ENCODE measurements at places on chromosomes 4 and X.

DNA sequence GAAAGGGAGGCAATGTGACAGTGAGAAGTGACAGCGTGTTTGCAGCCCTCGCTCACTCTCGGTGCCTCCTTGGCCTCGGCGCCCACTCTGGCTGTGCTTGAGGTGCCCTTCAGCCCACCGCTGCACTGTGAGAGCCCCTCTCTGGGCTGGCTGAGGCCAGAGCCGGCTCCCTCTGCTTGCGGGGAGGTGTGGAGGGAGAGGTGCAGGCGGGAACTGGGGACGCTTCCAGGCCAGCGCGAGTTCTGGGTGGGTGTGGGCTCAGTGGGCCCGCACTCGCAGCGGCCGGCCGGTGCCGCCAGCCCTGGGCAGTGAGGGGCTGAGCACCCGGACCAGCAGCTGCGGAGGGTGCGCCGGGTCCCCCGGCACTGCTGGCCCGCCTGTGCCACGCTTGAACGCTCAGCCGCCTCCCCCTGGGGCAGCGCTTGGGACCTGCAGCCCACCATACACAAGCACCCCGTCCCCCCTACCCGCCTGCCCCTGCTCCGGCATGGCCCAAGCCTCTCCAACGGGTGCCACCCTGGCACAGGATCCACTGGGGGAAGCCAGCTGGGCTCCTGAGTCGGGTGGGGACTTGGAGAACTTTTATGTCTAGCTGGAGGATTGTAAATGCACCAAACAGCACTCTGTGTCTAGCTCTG, 1142.8 kb upstream of the INTU start:
- no peak for DNase-seq

DNA sequence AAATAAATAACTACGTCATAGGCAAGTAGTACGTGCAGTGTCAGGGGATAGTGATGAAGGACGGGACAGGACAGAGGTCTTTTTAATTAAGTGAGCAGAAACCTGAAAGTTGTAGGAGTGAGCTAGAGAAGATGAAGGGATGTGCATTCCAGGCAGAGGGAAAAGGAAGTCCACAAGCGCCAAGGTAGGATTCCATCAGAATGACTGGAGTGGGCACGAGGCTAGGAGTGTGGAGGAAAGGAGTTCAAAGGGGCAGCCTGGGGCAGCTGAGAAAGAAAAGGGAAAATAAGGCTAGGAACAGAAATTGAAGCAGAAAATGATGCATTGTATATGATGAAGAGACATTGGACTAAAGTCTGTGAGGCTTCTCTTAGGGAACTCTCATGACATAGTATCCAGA, 192.2 kb upstream of the TLL1 start:
- DNase-seq, result no peak

DNA sequence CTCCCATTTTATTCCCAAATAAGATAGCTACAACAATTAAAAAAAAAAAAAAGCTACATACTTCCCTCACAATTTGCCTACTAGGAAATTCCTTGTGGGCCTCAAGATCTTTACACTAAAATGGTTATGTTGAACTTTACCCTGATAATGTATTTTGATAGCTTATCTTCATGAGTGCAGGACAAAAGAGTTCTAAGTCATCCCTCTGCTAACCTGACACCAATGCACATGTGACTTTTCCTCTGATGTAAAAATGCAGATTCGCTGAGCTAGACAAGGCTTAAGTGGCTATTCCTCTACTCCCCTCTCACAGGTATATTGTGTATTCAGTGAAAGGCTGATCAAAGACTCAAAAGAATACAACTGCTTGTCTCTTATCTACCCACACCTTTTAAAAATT, 22.5 kb downstream of the ELF2 start:
- no peak for DNase-seq

DNA sequence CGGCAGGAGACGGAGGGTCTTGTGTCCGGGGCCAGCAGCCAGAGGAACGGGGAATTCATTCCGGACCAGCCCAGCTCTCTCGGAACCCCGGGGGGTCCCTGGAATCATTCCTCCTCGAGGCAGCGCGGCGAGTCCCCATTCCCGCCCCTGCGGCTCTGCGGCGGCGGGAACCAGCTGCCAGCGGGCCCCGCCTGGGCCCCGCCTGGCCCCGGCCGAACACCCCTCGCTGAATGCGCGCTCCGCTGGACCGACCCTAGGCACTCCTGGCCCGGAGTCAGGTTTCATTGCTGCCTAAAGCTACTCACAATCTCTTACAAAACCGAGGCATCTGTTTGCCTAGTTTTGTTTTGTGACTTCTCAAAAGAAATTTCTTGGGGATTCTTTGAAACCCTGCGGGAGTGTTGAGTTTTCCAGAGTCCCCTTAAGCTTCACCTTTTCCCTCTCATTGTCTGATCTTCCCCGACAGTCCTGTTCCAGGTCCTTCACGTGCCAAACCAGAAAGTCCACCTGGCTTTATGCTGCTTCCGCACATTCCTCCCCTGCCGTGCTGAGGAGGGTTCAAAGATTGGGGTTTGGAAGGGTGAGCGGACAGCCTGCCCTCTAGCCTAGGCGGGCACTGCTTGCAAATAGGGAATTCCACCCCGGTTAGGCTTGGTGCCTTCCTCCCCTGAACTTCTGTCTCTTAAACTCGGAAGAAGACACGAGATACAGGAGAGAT, 789 bp downstream of the ARHGAP10 start:
- no peak for DNase-seq

- no peak for DNase-seq
Observed at GRCh38 chrX:42151808-42152207, 228.5 kb upstream of the CASK start.

DNA sequence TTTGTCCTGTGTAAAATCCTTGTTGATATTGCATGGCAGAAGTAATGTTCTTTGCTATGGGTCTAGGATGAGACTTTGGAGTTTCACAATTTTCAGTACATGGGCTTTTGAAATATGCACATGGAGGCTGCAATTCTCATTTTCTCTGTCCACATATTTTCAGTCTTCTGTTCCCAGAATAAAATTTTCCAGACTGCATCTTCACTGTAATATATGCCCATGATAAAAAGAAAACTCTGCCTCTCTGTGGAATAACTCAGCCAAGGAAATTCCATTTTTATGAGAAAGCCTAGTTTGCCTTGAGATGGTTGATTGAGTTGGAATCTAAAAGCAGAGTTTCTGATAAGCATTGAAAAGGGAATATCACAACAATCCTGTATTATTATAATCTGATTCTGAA, 601.4 kb upstream of the AADAT start:
- DNase-seq, result no peak

GRCh38 chr4:5982156-5982973, 35.9 kb downstream of the C4orf50 start:
- DNase-seq, result no peak

- no peak for DNase-seq
Observed at GRCh38 chrX:144275843-144276242, 392.0 kb downstream of the UBE2NL start.

- no peak for DNase-seq
Observed at GRCh38 chr4:101174679-101175345, 172.5 kb downstream of the PPP3CA start.

DNA sequence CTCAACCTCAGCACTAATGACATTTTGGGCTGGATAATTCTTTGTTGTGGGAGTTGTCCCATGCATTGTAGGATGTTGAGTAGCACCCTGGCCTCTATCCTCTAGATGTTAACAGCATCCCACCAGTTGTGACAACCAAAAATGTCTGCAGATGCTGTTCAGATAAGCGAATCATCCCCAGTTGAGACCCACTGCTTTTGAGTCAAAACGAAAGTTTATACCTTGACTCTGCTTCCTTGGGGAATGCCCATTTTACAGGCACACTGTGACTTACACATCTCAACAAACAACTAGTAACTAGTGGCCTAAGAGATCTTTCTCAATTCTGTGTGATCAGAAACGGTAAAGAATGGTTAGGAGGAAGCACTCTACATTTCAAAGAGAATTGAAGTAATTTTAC, 37.0 kb downstream of the SEPSECS start:
- DNase-seq, result no peak

DNA sequence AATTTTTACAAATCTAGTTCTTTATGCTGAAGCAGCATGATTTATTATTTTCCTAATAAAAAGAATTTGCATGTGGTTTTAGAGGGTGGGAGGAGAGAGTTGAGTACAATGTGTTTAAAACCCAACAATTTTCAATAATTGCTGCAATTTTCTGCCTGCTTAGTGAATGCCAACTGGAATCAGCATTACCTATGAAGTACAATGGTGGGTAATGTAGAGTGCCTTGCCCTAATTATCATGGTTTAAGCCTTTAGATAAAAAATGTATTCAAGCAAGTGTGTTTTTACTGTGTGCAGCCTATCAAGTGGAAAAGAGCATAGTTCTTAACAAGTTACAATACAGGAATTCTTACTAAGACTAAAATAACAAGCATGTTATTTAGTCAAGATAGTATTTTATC, 77.9 kb upstream of the ANKRD50 start:
- no peak for DNase-seq

GRCh38 chr4:140152751-140153418, 1.1 kb downstream of the MAML3 start:
- DNase-seq, result no peak

DNA sequence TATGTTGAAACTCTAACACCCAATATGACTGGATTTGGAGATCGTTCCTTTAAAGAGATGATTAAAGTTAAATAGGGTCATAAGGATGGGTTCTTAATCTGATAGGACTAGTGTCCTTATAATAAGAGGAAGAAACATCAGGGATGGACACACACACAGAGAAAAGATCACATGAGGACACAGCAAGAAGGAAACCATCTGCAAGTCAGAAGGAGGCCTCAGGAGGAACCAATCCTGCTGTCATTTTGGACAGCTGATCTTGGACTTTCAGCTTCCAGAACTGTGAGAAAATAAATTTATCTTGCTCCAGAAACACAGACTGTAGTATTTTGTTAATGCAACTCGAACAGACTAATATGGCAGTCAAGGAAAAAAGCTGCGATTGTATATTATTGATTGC, 631.5 kb downstream of the PCDH7 start:
- DNase-seq, result no peak

- no peak for DNase-seq
Observed at GRCh38 chr4:159593681-159594080, 490.8 kb downstream of the RAPGEF2 start.

- DNase-seq, result no peak
Observed at GRCh38 chrX:13697455-13697854, 8.5 kb downstream of the RAB9A start.

DNA sequence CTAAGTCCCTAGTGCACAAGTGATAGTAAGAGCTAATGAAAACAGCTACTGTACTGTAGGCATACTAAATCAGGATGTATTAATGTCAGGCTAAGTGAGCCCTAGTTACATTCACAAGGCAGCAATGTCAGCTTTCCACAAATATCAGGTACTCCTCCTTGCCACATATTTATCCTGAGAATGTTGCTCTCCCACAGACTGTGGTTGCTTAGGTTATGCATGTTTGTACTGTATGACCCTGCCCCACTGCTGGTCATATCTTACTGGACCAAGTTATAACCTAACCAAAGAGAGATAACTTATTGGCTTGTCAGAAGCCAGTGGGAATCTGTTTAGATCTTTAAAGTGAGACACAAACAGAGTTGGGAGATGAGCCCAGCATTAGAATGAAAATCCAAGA, 241.0 kb downstream of the SLC39A8 start:
- DNase-seq, result no peak

GRCh38 chr4:28792917-28793597, 1927.1 kb upstream of the PCDH7 start:
- DNase-seq, result no peak

GRCh38 chr4:54971474-54971950, 153.9 kb downstream of the KDR start:
- DNase-seq, result no peak

- DNase-seq, result no peak
Observed at GRCh38 chr4:89134775-89135319, 23.5 kb downstream of the TIGD2 start.

GRCh38 chrX:16250296-16250695, 83.0 kb downstream of the MAGEB17 start:
- DNase-seq, result no peak

- DNase-seq, result no peak
Observed at GRCh38 chrX:134548257-134549201, 88.6 kb downstream of the HPRT1 start.

GRCh38 chrX:310621-311155, 7.9 kb downstream of the GTPBP6 start:
- DNase-seq, result no peak

- DNase-seq, result no peak
Observed at GRCh38 chrX:99913611-99914010, 496.5 kb downstream of the PCDH19 start.

- DNase-seq, result no peak
Observed at GRCh38 chrX:119475389-119476101, 7.3 kb downstream of the SLC25A5 start.

DNA sequence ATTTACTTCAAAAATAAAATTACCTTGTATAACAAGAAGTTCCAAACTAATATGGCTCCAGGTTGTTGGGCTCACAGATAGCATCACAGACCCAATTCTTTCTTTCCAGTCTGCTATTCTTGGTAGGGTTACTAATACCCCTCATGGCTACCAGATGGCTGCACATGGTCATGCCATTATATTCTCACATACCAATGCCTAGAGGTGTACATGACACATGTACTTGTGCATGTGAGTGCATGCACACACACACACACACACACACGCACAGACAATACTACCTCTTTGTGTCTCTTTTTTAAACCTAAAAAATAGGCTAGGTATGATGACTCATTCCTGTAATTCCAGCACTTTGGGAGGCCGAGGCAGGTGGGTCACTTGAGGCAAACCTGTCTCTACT, 31.1 kb downstream of the FBXO8 start:
- no peak for DNase-seq

DNA sequence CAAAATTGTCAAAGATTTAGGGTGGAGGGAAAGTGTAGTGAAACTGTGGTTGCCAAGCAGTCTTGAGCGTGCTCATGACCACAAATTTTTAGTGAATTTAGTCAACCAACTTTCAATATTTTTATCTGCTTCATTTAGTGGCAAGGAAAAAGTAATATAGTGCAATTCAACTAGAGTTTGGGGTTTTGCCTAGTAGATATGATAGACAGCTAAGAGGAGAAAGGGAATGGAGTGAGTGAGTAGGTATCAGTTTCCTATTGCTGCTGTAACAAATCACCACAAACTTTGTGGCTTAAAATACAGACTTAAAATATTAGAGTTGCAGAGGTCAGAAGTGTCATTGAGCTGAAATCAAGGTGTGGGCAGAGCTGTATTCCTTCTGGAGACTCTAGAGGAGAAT, 3.7 kb upstream of the CT47C1 start:
- no peak for DNase-seq

GRCh38 chr4:105327222-105327621, 146.6 kb downstream of the PPA2 start:
- no peak for DNase-seq

GRCh38 chr4:1542516-1543320, 136.5 kb upstream of the NKX1-1 start:
- no peak for DNase-seq

DNA sequence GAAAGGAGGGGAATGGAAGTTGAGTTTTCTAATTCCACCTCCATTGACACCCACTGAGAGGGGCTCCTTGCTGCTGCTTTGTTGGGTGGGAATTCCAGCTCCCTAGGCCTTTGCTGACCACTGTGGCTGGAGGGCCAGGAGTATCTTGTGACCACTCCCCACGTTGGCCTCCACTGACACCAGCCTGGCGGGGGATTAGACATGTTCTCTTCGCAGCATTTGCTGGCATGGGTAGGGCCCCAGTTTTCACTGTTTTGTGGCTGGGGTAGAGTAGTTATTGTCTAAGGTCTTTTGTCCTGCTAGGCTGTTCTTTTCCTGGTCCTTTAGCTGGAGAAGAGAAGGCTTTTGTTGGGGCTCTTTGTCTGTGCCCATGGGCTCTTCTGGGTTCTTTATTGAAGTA, 116.7 kb downstream of the CDKL5 start:
- DNase-seq, result no peak
